ENCODE measurements at places on chromosomes 6 and 20. TPM values are rescaled to one million over a fixed set of nuclear protein-coding genes. Genes with fewer than 3 reads are reported as not detected.

DNA sequence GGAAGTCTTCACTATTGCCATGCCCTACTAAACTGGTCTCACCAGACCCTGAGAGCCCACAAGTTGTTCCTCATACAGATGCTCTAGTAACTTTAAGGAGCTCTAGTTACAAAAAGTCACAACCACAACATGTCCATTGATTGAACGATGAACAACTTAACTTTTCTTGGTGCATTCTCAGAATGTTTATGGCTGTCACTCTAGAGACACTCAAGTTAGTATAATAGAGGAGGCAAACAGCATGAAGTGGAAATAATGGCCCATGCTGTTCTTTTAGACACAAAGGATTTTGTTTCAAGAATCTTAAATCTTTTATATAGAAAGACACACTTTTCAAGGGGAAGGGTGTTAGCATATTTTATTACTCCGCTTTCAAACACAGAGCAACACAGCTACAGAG lies 934.4 kb downstream of the HACE1 start:
- DNase-seq = no peak

The SIGLEC1 gene
- 0.80 TPM for polyA plus RNA-seq

- DNase-seq = no peak
Observed at GRCh38 chr20:10463622-10464021, 28.5 kb downstream of the SLX4IP start.

The PXDC1 gene
- polyA plus RNA-seq = 22.9 TPM

- DNase-seq = no peak
Observed at GRCh38 chr6:7172649-7173048, 64.9 kb downstream of the RREB1 start.

The C6orf15 gene
- not detected for polyA plus RNA-seq
